ENCODE measurements at places on chromosomes 2 and 18.

GRCh38 chr2:131419441-131419840 is 55.5 kb upstream of the RAB6D start:
- no peak for DNase-seq

- DNase-seq, result peak; percentile 38
These were observed 132.7 kb upstream of the XPO1 start for GRCh38 chr2:61670591-61671501.

- no peak for DNase-seq
These were observed 710.4 kb upstream of the PIK3C3 start for GRCh38 chr18:41244591-41245037.

DNA sequence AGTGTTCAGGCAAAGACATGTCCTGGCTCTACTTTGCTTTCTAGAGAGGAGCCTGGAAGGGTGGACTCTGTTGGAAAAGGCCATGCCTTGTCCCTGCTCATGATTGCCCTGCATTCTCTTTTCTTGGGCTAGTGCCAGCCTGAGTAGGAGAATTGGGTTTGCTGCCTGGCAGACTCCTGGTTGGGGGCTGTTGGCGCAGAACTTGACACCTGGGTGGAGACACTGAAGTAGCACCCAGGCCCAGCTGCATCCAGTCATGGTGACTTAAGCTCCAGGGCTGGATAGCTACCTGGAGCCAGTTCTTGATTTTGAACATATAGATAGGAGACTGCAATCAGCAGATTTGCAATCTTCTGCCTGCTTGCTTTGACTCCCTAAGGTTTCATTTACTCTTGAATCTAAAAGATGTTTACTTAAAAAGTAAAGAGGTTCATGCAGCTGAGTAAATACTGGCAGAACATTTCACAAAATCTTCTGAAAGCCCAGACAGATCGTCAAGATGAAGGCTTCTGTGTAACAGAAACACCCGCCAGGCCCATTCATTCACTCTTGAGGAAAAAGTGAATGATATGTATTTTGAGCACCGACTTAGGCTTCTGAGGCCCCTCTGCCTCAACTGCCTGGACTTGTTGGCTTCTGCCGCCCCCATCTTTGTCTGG is 38.0 kb upstream of the YWHAQ start:
- DNase-seq, result no peak

DNA sequence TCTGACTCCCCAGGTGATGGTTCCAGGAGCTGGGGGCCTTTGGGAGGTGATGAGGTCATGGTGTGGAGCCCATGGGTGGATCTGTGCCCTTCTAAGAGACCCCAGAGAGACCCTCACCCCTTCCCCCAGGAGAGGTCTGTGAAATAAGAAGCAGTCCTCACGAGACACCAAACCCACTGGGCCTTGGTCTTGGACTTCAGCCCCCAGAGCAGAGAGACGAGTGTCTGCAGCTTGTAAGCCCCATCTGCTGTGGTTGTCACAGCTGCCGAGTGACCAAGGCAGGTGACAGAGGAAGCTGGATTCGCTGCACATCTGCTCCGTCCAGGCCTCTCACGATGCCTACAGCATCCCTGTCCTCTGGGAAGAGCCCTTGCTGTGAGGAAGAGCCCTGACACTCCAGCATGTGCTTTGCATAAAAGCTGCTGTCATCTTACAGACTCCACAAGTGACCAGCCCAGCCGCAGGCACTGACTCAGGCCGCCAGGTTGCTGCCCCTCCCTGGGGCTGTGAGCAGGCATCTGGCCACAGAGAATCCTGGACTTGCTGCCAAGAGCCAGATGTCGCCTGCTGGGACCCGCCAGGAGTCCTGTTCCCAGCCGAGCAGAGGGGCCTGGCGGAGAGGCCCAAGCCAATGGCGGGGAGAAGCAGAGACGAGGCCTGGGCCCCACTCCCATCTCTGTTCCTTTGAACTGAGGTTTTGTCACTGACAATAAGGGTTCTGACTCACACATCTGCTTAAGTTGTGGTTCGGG is 150.8 kb downstream of the PXDN start:
- DNase-seq, result no peak

Measured in CD4-positive, alpha-beta T cell treated with Interleukin-17A for 1 hour (primary cell).